ENCODE measurements at places on chromosomes 6 and 20.

- no peak for DNase-seq
Observed at GRCh38 chr20:61513124-61514017, 261.3 kb downstream of the CDH4 start.

GRCh38 chr6:126182650-126183311, 157.1 kb upstream of the CENPW start:
- DNase-seq: no peak

DNA sequence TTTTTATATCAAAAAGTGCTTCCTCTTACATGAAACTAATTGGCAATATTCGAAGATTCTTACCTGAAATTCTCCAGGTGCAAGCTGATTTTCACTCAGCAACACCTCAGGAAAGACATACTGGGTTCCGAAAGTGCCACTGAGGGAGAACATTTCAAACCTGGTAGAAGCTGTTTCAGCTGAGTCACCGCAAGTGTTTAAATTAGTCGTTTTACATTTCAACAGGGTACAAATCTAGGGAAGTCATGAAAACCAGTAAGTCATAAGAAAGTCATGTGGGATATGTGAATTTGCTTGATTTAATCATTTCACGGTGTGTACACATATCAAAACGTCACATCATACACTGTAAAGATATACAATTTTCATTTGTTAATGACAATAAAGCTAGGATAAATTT, 25.3 kb upstream of the TAAR1 start:
- DNase-seq: no peak

DNA sequence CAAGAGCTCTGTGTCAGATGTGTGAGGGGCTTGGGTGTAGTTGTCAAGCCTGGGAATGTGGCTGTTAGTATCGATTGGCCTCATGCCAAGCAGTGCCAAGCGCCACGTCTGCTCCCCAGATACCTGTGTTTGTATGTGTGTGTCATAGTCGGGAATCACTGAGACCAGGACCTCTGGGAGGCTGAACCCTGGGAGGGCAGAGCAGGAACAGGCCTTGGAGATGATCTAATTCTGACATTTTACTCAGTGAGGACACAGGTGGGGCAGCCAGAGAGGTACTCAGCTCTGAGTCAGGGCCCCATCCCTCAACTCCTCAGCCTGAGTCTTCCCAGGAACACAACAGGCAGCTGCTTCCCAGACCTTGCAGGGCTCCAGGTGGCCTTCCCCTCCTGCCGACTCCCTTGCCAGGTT, 51.2 kb upstream of the FANCE start:
- DNase-seq: no peak

DNA sequence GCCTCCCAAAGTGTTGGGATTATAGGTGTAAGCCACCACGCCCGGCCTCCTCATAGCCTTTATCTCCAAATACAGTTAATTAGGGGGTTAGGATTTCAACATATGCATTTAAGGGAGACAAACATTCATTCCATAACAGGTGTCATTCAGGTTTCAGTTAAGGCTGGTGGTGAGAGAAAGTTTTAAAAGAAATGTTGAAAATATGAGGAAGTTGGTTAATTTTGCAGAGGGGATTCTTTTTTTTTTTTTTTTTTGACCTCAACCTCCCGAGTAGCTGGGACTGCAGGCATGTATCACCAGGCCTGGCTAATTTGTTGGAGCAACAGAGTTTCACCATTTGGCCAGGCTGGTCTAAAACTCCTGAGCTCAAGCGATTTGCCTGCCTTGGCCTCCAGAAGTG, 12.5 kb upstream of the EBF4 start:
- no peak for DNase-seq

DNA sequence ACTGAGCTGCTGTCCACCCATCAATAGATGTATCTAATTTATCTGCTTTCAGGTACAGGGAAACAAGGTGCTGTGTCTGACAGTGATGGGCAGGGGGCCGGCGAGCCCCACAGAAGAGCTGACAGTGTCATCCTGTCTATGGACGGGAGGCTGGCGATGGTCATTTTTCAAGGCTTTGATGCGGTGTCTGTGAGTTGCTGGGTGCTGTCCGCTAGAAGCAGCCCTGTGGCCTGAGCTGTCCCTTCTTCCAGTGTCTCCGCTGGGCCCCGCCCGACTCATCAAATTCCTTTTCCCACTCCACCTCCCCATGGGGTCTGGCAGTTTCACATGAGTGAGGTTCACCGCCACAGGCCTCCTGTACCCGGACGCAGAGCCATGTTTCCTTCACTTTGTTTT, 161.4 kb upstream of the PMEPA1 start:
- DNase-seq: no peak

DNA sequence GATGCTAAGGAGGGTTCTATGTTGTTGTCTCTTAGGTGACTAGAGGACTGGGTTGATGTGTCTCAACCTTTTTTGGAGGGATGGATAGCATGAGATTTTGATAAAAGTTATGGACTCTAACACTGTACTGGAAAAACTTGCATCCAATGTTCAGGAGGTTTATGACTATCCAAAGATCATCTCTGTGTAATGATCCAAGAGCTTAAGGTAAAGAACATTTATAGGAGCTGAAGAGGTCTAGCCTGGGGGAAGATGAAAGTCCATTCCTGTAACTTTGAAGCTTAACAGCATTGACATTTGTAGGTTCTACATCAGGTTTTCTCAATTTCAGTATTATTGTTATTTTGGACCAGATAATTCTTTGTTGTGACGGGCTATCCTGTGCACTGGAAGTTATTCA, 48.9 kb downstream of the ESF1 start:
- DNase-seq: no peak

DNA sequence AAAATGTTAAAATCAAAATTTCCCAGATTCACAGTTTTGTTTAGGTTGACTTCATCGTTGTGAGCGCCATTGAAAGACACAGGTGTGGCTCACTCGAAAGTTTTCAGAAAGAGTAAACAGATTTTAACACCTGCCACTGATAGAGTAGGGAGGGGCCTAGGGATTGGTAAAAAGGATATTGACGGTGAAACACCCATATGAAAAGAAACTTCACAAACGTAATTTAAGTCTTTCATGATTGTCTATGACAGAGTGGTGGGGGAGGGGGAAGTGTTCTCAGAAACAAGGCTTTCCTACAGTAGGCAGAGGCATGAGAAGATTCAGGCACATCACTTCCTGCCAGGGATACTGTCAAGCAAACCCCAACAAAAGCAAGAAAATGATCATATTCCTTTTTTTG, 101.4 kb downstream of the PERP start:
- DNase-seq: no peak

DNA sequence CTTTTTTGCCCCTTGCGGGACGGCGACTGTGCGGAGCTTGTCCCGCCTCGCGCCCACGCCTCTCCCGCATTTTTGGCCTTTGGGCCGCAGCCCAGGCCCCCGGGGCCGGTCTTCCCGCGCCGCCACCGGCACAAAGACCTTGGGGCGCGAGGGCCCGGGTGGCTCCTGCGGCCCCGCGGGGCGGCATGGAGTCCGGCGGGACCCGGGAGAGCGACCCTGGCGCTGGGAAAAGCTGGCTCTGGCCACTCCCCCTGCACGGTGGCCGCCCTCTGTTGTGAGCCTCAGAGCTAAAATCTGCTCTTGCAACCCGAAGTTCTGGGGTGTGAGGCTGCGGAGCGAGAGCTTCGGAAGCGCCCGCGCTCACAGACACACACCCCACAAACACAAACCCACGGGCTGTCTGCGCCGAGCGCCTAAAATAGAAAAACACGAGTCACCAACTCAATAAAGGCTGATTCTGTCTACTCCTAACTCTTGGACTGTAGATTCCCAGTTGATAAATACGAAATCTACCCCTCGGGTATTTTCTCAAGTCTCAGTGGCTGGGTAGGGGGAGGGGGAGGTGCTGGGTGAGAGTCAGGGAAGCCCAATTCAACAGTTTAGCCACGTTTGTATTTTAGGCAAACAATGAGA, 496 bp upstream of the BEND3 start:
- peak; percentile 57 for DNase-seq

DNA sequence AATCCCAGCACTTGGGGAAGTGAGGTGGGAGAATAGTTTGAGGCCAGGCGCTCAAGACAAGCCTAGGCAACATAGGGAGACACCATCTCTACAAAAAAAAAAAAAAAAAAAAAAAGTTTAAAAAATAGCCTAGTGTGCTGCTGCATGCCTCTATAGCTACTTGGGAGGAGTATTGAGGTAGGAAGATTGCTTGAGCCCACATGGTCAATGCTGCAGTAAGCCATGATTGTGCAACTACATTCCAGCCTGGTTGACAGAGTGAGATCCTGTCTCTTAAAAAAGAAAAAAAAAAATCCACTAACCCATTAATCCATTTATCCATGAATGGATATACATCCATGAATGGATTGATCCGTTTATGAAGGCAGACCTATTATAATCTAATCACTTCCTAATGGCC, 1064.6 kb upstream of the EYS start:
- DNase-seq: no peak

GRCh38 chr6:16716321-16716858, 44.9 kb downstream of the ATXN1 start:
- no peak for DNase-seq

- DNase-seq: no peak
Observed at GRCh38 chr6:3489027-3489757, 32.3 kb upstream of the SLC22A23 start.

DNA sequence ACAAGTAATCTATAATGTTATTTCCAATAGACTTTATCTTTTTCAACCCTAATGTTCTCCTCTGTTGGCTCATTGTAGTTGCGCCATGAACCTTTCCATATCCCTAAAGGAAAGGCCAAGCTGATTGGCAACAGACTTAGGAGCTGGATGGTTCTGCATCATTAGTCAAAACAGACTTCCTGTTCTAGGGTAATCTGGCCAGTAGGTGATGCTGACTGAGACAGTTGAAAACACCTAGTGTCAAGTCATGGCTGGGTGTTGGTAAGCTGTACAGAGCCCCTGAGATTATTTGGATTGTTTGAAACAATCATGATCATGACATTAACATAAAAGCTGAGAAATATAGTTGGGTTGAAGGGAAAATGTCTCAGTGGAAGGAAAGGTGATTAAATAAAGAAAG, 231.4 kb downstream of the PHACTR1 start:
- no peak for DNase-seq

DNA sequence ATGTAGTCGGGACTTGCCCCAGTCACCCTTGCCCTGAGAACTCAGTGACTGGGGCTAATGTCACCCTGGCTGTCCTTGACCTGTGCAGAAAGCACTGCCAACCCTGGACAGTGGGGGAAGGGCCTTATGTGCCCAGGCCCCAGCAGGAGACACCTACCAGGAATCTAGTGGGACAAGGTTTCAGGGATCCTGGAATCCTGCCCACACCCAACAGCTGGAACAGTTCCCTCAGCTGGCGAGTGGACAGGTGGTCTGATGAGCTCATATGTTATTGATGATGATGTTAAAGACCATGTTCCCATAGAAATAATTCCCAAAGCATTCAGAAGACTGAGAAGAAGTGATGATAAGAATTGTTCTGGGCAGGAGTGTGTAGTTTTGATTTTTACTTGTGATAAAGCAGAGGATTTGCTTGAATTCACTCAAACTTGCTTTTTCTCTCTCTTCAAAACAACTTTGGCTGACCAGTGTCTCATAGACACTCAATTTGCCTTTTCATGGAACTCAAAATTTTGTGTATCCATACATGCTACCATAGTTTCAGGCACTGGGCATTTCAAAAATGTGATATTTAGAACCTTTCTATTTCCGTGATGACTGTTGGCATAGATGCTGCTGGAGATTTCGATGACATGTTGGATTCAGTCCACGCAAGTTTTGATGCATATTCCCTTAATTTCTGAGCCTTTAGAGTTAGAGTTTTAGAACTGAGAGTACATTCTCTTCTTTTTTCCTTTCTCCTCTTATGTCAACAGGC, 79.3 kb downstream of the SLC22A3 start:
- DNase-seq: no peak

GRCh38 chr6:134308800-134309199, 9.1 kb downstream of the SGK1 start:
- DNase-seq: no peak

GRCh38 chr20:17497821-17498580, 33.2 kb downstream of the BFSP1 start:
- no peak for DNase-seq

DNA sequence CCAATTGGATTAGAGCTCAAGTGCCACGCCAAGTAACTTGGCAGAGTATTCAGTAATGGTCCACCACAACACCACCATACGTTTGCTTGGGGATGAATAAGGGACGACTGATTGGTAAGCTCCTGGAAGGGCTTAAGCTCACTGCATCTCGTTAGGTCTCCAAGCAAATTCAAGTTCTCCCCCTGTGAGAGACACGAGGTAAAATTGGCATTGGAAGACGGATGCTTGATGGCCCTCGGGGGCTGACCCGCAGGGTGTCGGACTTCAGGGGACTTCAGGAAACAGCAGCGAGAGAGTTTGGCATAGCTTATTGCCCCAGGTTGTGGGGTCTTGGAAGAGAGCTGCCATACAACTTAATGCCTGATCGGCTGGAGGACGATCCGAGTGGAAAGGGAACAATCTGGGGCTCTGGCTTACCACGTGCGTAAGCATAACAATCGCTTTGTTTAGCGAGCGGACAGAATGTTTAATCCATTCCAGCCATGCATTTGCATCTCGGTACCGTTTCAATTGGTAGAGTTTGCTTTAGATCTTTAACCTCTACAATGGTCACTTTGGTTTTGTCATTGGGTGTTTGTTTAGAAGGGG, 4.8 kb upstream of the ZNFX1 start:
- peak; percentile 19 for DNase-seq
